ENCODE measurements at places on chromosomes 1 and 21. TPM values are rescaled to one million over a fixed set of nuclear protein-coding genes. Genes with fewer than 3 reads are reported as not detected.

GRCh38 chr1:167935216-167936067, 1.0 kb upstream of the DCAF6 start:
- DNase-seq: peak; percentile 50

DNA sequence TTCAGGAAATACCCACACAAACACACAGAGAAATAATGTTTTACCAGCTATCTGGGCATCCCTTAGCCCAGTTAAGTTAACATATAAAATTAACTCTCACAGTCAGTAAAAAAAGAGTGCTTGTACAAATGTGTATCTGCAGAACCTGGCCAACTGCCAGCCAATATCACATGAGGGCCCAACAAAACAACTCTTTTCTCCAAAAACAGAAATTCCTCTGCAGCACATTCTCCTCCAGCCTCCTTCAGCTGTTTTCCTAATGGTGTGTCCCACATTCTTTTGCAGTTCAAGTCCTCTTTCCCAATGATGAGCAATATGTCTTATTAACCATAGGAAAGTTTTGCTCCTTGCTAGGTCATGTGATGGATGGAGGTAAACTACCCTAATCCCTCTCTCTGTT, 75.5 kb downstream of the LRRC7 start:
- no peak for DNase-seq

DNA sequence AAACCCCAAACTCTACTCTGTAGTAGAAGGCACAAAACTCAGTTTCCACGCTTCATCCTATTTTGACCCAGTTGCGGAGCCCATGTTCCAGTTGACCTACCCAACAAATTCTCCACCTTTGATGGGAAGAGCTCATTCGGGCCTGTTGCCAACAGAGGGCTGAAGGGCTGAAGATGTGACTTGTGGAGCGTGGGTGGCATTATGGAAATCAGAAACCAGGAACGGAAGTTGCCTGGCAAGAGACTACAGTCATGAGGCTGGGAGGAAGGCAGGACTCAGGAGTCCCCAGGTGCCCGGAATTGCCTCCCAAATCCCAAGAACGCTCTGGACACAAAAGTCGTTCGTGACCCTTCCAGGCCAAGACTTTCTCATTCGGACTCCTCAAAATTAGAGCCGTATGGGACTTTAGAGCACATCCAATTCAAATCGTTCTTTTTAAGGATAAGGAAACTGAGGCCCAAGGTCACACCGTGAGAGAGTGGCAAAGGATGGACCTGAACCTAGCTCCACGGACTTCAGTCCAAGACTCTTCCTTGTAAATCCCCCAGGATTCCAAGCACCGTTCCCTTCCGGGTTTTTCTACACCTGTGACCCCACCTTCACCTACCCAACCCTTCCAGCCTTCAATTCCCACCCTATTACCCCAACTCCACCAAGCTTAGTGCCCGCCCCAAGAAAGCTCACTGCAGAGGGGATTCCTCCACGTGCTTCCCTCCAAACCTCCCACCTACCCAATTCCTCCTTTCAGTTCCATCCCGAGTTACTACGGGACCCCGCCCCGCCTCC, 739 bp downstream of the SMG5 start:
- peak; percentile 48 for DNase-seq

Gene CCDC30
- total RNA-seq: 0.56 TPM
